ENCODE measurements at places on chromosomes 2 and 18.

- DNase-seq, result no peak
These were observed 495.6 kb downstream of the TMX3 start for GRCh38 chr18:68219274-68219673.

DNA sequence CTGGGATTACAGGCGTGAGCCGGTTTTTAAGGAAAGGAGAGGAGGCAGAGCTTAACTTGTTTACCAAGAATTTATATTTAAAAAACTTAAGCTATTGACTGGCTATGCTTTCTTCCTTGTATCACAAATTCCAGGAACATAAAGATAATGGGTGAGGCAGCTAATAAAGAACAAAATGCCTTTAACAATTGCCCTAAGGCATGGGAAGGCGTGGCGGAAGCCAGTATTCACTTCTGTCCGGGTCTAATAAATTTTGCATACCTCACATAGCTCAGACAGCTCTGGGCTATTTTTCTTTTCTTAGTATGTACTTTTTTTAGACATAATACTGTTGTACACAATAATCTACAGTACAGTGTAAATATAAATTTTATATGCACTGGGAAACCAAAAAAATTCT is 1.0 kb upstream of the LDAH start:
- DNase-seq, result no peak

- no peak for DNase-seq
These were observed 1.5 kb downstream of the DDX18 start for GRCh38 chr2:117815946-117816345.

GRCh38 chr2:27407798-27408491 is 1.4 kb downstream of the PPM1G start:
- DNase-seq, result no peak

- no peak for DNase-seq
These were observed 18.3 kb upstream of the TLK1 start for GRCh38 chr2:171178993-171179392.

DNA sequence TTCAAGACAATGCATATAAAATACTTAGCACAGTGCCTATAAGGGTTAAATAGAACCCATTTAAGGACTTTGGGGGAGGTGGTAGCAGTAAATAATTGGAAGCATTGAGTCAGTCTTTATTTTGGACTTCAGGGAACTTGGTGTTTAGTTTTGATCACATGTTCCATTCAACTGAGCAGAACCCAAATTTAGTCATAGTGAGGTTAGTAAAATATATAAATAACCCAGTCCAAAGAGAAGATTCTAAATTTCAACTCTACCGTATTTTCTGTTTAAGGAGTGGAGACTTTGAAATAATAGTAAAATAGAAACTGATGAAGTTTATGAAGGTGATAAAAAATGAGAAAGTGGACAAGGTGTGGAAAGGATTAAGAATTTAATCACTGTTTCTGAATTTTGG is 19.7 kb downstream of the TWSG1 start:
- no peak for DNase-seq

GRCh38 chr2:169184074-169184473 is 114.7 kb downstream of the DHRS9 start:
- DNase-seq, result no peak

- no peak for DNase-seq
These were observed 63.0 kb downstream of the REEP1 start for GRCh38 chr2:86274265-86274917.

DNA sequence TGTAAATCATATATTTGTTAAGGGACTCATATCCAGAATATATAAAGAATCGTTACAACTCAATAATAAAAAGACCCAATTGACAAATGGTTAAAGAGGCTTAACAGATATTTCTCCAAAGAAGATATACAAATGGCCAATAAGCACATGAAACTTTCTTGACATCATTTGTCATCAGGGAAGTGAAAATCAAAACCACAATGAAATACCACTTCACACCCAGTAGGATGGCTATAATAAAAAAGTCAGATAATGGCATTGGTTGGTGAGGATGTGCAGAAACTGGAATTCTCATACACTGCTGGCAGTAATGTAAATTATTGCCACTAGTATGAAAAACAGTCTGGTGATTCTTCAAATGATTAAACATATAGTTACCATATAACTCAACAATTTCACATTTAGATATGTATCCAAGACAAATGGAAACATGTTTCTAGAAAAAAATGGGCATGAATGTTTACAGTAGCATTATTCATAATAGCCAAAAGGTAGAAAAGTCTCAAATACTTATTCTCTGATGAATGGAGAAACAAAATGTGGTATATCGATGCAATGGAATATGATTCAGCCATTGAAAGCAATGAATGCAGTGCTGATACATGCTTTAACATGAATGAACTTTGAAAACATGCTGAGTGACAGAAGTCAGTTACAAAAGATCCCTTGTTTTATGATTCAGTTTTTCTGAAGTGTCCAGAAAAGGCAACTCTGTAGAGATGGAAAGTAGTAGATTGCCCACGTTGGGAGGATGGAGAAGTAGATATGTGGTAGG is 304.6 kb upstream of the ZEB2 start:
- no peak for DNase-seq

DNA sequence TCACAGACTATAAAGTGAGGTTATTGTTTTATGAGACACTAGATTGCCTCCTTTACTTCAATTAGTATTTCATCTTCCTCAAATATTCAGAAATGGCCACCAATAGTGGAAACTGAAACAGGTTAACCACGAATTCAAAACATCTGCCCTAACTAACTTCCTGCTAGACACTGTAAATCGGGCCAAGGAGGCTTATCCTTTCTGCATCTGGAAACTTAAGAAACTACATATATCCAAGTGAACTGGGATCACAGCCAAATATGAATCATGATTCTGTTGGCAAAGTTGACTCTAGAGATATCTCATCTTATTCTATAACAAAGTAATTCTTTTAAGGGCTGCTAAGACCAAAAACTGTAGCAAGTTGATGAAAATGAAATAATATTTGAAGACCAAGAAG is 136.6 kb upstream of the ZC3H15 start:
- DNase-seq, result no peak

GRCh38 chr2:85710687-85711577 is 16.8 kb downstream of the GNLY start:
- DNase-seq, result no peak

DNA sequence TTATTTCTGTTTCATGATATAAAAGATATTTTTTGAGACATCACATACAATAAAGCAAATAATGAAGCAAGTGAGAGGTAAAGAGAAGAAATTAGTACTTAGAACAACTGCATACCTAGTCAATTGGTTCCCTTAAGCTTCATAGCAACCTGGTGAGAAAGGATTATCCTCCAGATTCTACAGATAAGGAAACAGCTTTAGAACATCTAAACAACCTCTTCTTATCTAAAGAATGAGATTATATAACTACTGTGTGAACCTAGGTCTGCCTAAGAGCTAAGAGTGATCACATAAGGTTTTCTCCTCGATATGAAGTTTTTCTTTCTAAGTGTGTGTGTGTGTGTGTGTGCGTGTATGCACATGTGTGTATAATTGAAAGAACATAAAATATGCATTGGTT is 265.1 kb downstream of the NOL4 start:
- DNase-seq, result no peak

- DNase-seq, result no peak
These were observed 155.1 kb downstream of the GLI2 start for GRCh38 chr2:120890566-120891360.

GRCh38 chr2:222730366-222730999 is 59.0 kb downstream of the MOGAT1 start:
- no peak for DNase-seq

DNA sequence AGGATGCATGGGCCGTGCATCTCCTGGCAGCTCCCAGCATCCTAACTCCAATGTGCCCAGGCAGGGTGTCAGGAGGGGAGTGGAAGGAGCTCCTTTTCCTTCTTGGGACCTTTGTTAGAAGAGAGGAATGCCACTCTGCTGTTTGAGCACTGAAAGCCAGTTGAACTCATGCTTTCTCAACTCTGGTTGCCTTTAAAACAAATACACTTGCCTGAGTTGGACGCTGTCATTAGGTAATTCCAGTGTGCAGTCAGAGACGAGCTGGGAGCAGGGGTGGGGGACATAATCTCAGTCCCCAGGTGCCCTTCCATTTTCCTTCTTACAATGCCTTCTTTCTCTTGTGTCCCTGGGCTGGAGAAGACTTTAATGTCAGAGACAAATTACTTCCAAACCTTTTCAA is 44.4 kb upstream of the IL1R2 start:
- no peak for DNase-seq

GRCh38 chr2:188573453-188573852 is 281.8 kb downstream of the GULP1 start:
- DNase-seq, result no peak

GRCh38 chr2:16168506-16169264 is 228.3 kb downstream of the MYCN start:
- no peak for DNase-seq

DNA sequence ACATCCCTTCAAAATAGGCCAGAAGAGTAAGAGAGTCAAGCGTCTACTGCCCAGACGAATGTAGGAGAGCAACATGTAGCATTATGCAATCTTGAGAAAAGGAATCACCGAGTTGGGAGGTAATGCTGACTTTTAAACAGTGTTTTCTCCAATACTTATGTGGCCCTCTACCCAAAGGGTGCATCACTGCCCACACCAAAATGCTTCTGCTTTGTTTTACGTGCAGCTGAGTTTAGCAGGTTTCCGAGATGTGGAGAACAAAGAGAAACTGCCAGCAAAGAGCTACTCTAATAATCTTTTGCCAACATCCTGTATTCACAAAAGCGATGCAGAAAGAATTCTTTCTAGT is 63.4 kb upstream of the ZEB2 start:
- DNase-seq, result no peak

DNA sequence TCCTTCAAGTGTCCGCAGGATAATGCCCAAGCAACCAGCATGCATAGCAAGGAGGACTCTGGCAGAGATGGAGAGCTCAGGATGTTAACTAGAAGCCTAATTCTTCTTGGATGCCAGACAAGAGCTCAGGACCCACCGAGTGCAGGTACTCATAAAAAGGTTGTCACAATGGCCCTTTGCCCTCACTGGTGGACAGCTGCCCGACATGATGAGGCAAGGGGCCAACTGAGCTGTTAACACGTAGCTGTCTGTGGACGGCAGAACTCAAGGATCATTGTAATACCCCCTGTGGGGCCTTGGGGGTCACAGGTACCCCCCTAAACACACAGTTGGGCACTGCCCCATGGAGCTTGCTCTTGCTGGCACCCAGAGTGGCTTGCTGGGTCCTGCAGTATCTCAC is 393.7 kb downstream of the PIK3C3 start:
- DNase-seq, result no peak

- no peak for DNase-seq
These were observed 96.0 kb downstream of the RHOB start for GRCh38 chr2:20542746-20543468.

- DNase-seq, result no peak
These were observed 789.3 kb upstream of the FAM98A start for GRCh38 chr2:34388446-34388845.

- DNase-seq, result no peak
These were observed 113.7 kb upstream of the ZFP36L2 start for GRCh38 chr2:43340066-43340465.

DNA sequence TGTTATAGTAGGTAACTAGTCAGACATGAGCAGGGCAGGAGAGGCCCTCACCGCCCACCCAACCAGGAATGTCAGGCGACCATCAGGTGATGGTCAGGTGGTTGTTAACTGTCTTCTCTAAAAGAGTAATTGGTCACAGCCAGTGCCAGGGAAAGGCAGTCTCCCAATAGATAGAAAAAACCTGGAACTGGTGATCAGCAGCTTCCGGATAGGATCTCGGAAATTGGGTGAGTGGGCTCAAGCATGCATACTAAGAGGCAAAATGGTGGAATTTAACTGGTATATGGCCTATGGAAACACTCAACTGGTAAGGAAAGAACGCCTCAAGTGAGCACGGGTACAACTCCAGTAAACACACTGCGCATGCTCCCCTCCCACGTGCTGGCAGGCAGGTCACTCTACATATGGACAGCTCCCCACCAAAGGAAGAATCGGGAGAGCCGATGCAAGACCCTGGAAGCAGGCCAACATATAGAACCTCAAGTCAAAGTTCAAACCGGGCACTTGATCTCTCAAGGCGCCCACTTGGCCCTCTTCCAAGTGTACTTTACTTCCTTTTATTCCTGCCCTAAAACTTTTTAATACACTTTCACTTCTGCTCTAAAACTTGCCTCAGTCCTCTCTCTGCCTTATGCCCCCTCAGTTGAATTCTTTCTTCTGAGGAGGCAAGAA is 43.5 kb upstream of the TMEM131 start:
- DNase-seq, result peak; percentile 4

- no peak for DNase-seq
These were observed 125.5 kb downstream of the DYSF start for GRCh38 chr2:71578767-71579342.

GRCh38 chr2:177169810-177170514 is 42.6 kb upstream of the HNRNPA3 start:
- DNase-seq, result no peak

DNA sequence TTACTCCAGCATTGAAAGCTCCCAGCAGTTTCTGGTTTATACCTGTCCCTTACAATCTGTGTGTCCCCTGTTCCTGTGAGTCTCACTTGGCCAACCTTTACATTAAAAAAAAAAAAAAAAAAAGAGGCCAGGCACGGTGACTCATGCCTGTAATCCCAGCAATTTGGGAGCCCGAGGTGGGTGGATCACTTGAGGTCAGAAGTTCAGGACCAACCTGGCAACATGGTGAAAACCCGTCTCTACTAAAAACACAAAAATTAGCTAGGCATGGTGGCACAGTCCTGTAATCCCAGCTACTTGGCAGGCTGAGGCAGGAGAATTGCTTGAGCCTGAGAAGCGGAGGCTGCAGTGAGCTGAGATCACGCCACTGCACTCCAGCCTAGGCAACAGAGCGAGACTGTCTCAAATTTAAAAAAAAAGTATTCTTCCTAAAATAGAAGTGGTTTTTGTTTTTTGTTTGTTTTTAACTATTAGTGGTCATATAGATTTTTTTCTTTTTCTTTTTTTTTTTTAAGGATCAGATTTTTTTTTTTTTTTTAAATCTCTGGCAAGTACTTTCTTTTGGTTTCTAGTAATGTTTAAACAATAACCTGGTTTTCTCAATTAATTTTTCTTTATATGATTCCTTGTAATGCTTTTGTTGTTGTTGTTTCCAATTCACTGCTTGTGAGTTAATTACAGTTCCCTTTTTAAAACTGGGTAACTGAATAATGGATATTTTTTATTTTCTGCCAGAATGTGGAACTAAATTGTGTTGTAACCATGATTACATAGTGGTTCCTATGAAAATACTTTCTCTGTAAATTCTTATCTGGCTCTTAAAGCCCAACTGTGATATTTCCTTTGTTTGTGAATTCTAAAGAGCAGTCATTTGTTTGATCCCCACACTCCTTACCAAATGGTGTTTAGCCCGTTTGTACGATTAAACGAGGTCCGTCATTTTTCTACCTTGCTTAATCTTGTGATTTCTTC is 116.8 kb downstream of the CTAGE1 start:
- no peak for DNase-seq

- peak; percentile 25 for DNase-seq
These were observed 17.8 kb downstream of the TRAK2 start for GRCh38 chr2:201433394-201433995.

GRCh38 chr18:26780520-26781325 is 84.8 kb downstream of the AQP4 start:
- DNase-seq, result no peak

- DNase-seq, result no peak
These were observed 56.1 kb upstream of the TANK start for GRCh38 chr2:161104054-161104553.

- no peak for DNase-seq
These were observed 33.9 kb upstream of the RAB6C start for GRCh38 chr2:129945557-129945956.

GRCh38 chr2:224242561-224242960 is 159.3 kb downstream of the FAM124B start:
- DNase-seq, result no peak
